Caco-2 (cell line): ENCODE measurements at places on chromosomes 6 and 20. TPM values are rescaled to one million over a fixed set of nuclear protein-coding genes. Genes with fewer than 3 reads are reported as not detected.

- peak; percentile 60 for DNase-seq
Observed at GRCh38 chr6:2952557-2953095, 18.7 kb downstream of the SERPINB6 start.

DNA sequence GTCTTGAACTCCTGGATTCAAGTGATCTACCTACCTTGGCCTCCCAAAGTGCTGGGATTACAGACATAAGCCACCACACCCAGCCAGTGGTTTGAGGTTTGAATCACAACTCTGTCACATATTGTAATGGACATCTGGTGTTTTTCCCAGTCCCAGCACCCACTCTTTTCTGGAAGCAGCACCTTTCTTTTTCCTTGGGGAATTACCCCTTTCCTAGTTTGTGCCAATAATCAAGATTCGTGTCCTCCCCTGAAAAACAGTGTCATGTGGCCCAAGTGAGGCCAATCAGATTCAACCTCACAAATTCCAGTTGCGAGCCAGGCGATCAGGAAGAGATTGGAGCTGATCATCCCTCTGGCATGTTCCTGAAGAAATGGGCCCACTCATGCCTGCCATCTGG, 71.7 kb upstream of the SGK1 start:
- DNase-seq = no peak

GRCh38 chr6:106470316-106470715, 109.8 kb downstream of the CRYBG1 start:
- DNase-seq = no peak

Gene TRIM40
- total RNA-seq = not detected in 2 replicates

Gene CDH26
- total RNA-seq = 1.2 and 1.5 TPM in 2 replicates
